Ammon's horn (tissue), 1 donor: ENCODE measurements at places on chromosomes 1 and 21.

DNA sequence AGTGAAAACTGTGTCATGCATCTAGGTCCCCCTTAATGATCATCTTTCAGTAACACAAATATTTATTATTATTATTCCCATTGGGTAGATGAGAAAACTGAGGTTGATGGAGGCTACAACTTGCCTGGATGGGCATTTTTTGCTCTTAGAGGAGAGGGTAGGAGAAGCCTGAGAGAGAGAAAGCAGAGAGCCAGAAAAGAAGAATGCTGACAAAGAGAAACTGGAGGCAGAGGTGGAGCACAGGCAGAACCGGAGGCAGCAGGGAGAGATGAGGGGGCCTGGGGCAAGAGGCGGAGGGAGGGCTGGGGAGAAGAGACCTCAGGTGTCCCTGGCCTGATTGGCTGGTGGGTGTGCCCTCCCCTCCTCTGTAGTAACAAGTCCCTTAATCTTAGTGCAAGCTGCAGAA lies 4.1 kb downstream of the BLACAT1 start:
- no peak for DNase-seq

DNA sequence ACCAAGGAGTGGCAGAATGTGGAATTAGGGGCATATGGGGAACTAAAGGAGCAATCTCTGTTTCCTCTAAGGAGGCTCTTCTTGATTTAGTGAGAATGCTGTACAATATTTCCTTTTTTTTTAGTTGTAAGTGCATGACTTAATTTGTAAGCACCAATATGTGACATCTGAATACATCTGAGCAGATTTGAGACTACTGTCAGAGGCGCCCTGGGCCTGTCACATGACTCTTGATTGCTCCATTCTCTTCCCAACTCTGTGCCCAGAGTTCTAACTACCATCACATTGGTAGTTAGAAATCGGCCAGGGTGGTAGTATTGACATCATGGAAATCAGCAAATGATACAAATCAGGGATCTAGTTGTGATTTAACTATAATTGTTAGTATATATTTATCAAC lies 110.1 kb upstream of the LMO4 start:
- no peak for DNase-seq

- no peak for DNase-seq
Measured at GRCh38 chr1:33120436-33121231, 39.7 kb downstream of the AZIN2 start.

- DNase-seq: no peak
Measured at GRCh38 chr21:38621132-38621531, 122.9 kb upstream of the ERG start.

DNA sequence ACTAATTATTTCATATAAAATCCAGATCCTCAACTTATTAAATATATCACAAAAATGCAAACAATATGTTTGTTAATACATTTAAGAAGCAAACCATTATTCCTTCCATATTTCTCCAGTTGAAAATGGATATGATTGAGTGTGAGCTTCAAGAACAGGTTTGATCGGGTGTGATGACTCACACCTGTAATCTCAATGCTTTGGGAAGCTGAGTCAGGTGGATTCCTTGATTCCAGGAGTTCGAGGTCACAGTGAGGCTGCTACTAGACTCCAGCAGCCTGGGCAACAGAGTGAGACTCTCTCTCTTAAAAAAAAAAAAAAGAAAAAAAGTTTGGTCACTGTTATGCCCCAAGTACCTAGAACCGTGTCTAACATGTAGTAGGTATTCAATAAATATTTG lies 42.9 kb upstream of the RRP15 start:
- DNase-seq: no peak
